ENCODE measurements at places on chromosomes 12 and 14. TPM values are rescaled to one million over a fixed set of nuclear protein-coding genes. Genes with fewer than 3 reads are reported as not detected.

TDRD9 gene
- 0.31 TPM for total RNA-seq

C12orf50 gene
- total RNA-seq: not detected

OVCH1 gene
- not detected for total RNA-seq

MGAT4C gene
- 0.06 TPM for total RNA-seq

RNF212B gene
- not detected for total RNA-seq

CALM1 gene
- 143 TPM for total RNA-seq

ITGA7 gene
- 12.0 TPM for total RNA-seq

SCNN1A gene
- 5.3 TPM for total RNA-seq

ENDOU gene
- total RNA-seq: not detected

BCL11B gene
- total RNA-seq: 0.37 TPM

GLIPR1L1 gene
- total RNA-seq: not detected

GARIN6 gene
- total RNA-seq: not detected

OASL gene
- total RNA-seq: 2.6 TPM

MANSC4 gene
- not detected for total RNA-seq

PAPOLA gene
- 68.0 TPM for total RNA-seq

TAS2R8 gene
- not detected for total RNA-seq
